ENCODE measurements at places on chromosomes 7 and 10.

- no peak for DNase-seq
Measured at GRCh38 chr7:117324960-117325359, 2.1 kb upstream of the WNT2 start.

GRCh38 chr7:37102518-37103137 lies 346.0 kb downstream of the ELMO1 start:
- DNase-seq: no peak

DNA sequence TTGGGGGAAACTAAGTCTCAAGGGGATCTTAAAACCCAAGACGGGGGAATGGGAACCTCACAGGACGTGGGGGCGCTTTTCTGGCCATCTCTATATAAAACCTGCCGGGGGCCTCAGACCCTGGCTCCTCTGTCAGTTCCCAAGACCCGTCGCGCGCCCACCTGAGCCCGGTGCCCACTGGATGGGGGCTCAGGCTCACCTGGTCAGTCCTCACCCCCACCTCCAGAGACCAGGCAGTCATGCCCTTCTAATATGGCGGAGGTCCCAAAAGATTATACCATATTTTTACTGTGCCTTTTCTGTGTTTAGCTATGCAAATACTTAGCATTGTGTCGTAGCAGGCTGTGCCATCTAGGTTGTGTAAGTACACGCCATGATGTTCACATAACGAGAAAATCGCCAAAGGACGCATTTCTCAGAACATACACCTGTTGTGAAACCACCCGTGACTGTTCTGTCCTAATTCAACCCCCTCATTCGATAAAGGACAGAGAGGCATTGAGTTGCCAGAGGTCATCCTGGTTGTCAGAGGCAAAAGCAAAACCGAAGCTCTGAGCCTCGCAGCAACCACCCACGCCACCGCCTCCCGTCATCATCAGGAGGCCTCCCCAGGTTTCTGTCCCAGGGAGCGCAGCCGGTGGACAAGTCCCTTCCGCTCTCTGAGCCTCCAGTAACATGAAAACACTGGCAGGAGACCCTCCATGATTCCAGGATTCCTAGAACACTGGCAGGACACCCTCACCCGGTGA lies 28.9 kb downstream of the OAT start:
- DNase-seq: no peak

DNA sequence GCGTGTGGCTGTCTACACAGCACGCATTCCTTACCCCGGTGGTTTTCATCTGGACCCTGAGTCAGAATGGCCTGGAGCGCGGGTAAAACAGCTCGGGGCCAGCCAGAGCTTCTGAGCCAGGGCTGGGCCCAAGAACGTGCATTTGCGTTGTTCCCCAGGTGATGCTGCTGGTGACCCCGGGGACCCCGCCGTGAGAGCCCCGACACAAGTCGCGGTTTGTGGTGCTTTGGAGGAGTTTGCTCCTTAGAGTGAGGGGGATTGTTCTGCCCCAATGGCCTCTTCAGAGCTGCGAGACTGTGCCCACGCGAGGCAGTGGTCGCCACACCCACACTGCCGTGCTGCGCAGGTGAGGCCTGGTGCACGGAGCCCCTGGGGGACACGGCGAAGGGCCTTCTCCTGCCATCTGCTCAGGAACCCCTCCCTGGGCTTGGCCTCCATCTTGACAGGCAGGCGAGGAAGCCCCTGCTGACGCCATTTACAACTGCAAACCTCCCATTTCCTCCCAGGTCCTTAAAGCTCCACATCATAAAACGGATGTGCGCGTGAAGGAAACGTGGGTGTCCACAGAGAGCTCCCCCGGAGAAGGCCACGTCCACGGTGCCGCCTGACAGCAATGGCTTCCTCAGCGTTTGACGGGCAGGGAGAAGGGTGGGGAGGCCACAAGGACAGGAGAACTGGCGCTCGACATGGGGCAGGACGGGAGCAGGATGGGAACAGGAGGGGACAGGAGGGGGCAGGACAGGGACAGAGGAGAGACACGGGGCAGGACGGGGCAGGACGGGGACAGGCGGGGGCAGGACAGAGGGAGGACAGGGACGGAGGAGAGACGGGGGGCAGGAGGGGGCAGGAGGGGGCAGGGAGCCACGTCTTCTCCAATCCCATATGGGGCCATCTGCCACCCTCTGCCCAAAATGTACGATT lies 477.2 kb downstream of the DNAJB6 start:
- DNase-seq: no peak

DNA sequence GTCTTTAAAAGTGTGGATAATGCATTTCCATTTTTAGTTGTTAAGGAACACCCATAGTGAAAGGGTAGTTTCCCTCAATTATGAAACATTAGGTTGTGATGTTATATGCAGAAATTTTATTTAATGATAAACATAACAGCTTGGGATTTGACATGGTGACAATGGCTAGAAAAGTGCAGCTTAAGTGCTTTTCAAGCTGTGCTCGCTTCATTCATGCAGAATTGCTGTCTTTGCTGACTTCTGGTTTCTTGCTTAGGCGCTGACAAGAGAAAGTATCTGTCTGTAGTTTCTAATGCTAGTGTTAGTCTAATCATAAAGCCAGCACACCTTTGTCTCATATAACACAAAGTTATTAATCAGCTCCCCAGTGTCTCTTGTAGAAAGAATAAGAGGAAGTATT lies 170.0 kb downstream of the ARL5B start:
- DNase-seq: no peak

DNA sequence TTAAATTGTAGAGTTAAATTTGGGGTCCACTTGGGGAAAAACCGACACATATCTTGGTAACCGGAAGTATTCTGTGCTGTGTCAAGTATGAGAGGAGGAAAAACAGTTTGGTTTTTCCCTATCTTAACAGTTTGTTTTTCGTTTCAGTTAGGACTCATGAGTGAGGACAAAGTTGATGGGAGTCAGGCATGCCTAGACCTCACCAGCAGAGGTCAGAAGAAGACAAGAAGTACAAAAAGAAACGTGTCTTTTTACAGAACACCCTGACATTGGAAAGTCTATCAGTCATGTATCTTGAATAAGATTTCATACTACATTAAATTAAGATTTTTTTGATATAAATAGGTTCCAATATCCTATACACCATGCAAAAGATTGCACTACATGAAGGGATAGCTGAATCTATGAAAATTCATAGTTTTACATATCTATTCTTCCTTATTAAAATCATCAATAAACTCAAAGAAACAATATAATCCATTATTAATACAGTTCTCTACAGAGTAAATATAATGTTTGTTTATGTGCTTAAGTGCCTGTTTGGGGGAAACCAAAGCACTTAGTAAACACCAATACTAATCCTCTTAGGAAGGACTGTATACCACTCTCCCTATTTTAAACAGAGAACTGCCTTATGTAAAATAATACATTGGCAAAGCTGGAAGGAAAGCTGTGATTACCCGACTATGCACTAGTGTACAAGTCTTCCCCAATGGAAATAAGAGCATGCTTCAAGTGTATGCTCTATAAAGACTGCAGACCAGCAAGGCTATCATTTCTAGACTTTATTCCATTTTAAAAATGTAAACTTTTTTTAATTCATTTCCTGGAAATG lies 95.6 kb downstream of the USP6NL start:
- DNase-seq: peak; percentile 44

GRCh38 chr7:98713165-98713810 lies 96.2 kb downstream of the NPTX2 start:
- DNase-seq: no peak

- no peak for DNase-seq
Measured at GRCh38 chr7:141430455-141431139, 120.6 kb upstream of the AGK start.

GRCh38 chr10:16987206-16987621 lies 142.4 kb downstream of the CUBN start:
- DNase-seq: peak; percentile 85

DNA sequence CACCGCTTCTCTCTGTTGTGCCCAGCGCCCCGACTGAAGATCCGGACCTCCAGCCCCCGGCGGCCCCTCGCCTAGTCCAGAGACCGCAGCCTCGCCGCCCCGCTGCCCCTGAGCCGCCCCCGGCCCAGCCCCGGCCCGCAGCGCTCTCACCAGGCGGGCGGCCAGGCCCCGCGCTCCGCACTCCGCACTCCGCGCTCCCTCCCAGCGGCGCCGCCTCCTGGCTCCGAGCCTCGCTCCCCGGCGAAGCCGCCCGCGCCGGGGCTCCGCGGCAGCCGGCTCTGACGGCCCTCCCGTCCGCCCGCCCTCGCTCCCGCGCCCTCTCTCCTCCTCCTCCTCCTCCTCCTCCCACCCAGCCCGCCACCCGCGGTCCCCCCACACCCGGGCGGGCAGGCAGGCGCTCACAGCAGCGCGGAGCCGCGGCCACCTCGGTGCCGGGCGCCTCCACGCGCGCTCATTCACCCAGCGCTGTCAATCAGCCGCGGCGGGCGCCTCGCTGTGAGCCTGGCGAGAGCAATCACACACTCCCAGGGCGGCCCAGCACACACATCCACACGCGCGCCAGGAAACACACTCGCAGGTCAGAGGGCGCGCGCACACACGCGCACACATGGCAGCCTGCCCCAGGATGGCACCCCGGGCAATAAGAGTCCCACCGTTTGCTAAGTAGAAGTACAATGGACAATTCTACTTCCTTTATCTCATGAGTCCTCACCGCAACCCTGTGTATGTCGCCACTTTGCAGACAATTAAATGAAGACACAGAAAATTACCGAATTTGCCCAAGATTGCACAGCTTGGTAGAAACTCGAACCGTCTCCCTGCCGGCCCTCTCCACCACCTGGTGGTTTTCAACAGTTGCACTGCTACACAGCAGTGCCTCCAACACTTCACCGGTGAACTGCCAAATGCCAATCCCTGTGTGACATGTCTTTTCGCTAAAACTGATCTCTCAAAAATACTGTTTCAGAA lies at the start of gene PRRT4:
Gene PRRT4, minus strand, starts transcription at position 280 of the 969 bp plus-strand sequence.
- DNase-seq: no peak

- no peak for DNase-seq
Measured at GRCh38 chr10:116853701-116854100, 4.4 kb downstream of the ENO4 start.

- DNase-seq: no peak
Measured at GRCh38 chr7:50513166-50513871, 51.9 kb downstream of the DDC start.

DNA sequence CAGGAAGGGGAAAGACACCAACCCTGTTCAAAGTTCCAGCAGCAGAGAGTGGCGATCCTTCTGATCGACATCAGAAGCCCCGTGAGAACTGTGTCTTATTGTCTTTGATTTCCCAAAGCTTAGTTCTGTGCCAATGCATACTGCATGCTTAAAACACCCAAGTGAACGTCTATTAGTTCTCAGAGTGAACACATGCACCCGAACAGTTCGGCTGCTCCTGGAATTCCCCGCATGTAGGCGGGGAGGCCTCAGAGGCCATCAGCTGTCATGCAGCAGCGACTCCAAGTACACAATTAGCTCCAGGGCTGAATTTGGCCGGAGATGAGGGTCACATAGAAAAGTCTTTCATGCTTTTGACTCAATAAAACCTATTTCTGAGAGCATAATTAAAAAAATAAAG lies 276.9 kb downstream of the ZMYND11 start:
- no peak for DNase-seq

DNA sequence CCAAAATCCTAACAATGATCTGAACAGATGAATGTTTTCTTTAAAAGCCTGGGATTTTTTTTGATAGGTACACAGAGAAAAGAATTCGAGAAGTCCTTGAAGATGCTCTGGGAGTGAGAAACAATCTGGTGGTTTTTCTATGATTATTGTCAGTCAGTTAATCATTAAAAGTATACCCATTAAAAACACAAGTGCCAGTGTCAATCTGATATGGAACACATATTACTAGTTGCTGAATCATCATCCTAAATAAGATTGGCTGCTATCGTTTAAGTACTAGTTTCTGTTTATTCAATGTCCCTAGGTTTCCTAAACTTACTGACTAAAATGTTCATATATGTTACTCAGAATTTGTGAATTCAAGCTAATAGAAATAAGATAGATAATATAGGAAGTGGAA lies 16.1 kb downstream of the COL28A1 start:
- DNase-seq: no peak

DNA sequence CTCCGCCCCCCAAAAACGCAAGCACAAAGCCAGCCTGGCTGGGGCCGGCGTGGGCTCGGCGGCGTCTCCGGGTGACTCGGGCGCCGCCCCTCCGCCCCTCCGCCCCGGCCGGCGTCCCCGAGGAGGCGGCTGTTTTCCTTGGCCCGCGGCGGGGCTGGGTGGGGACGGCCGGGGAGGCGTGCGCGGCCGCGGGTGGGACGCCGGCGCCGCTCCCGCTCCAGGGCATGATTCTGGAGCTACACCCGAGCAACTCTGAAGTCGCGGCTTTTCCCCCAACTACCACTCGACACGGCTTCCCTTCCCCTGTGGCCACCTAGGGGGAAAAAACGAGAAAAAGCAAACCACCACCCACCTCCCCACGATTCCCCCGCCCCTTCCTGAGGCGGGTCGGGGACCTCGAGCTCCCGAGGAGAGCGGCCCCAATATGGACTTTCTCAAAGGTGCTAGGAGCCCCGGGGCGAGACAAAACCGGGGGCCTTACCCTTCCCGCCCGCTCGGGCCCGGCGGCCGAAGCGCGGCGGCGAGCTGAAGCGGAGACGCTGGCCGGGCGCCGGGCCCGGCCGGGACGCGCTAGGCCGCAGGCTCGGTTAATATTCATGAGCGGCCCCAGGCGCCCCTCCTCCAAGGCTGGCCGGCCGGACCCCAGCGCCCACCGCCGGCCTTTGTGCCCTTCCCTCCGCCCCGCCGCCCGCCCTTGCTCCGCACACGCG lies 856 bp downstream of the ARHGAP21 start:
- DNase-seq: peak; percentile 40

DNA sequence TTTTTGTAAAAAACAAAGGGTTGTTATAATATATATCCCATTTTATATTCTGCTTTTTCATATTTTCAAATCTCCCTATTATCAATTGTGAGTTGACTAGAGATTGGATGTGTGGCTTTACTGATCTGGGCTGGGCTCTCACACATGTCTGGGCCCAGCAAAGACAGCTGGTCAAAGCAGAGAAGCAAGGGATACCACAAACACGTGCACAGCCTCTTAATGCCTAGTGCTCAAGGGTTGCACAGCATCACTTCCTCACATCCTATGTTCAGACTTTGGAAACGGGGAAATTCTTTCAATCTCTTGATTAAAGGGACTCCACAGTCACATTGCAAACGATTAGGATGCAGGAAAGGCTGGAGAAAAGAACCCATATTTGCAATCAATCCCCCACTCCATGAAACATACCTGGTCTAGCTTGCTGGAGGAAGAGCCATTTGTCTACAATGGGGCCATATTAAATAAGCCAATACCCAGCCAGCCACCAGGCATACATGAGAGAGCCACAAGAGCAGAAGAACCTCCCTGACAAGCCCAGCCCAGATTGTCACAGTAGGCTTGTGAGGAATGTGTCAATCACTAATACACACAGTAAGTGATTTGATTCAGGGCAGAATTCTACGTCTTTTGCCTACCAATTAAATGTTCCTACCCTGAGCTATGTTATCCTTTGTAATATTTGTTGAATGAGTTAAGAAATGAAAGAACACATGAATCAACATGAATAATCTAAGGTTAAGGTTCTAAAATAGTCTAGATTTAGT lies 431.2 kb downstream of the TNS3 start:
- DNase-seq: peak; percentile 23
